ENCODE measurements at places on chromosomes 7 and 10.

GRCh38 chr10:110446954-110447608 is 50.6 kb upstream of the DUSP5 start:
- DNase-seq = no peak

- DNase-seq = no peak
These were observed 132.9 kb downstream of the LRRN3 start for GRCh38 chr7:111223802-111224253.

DNA sequence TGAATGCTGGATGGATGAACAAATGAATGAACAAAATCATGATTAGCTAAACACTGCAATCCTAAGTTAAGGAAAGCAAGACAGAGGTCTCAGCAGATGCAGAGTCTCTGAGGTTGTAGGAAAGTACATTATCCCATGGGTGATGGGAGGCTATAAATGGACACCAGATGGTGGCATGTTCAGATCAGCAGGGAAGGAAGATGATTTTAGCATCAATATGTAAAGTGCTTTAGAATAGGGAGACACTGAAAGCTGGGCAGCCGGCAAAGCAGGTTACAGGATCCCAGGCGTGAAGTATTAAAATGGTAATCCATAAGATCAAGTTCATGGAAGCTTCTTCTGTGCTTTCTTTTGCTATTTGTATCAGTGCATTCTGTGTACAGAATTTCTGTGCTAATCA is 7.9 kb upstream of the RAPGEF5 start:
- no peak for DNase-seq

DNA sequence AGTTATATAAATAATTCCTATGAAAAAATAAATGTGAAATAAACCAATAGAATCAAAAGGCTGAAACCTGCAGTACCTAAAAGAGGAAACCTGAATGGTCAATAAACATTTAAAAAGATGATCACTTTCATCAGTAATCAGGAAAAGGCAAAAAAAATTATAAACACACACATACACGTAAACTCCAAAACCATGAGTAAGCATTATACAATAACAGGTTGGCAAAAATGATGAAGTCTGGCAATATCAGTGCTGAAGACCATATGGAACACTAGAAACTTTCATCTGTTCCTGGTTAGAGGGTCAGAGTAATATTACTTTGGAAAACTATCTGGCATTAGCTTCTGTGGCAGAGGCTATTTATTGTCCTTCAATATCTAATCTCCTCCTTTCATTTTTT is 38.5 kb downstream of the PTF1A start:
- no peak for DNase-seq

DNA sequence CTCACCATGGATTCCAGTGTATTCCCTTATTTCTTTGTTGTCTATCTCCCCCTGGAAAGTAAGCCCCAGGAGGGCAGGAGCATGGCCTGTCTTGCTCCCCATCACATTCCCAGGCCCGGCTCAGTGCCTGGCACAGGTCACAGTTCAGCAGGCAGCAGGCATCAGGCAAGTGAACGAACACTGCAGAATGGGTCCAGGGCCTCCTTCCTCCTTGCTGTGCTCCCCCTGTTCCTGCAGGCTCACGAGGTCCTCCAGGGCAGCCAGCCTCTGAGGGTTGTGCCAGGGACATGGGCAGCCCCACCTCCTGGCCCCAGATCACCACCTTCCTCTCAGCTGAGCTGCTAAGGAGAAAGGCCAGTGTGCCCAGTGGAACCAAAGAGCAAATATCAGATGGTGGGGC is 41.8 kb downstream of the PDLIM1 start:
- DNase-seq = no peak

GRCh38 chr10:7403620-7404019 is 7.2 kb downstream of the SFMBT2 start:
- DNase-seq = no peak

DNA sequence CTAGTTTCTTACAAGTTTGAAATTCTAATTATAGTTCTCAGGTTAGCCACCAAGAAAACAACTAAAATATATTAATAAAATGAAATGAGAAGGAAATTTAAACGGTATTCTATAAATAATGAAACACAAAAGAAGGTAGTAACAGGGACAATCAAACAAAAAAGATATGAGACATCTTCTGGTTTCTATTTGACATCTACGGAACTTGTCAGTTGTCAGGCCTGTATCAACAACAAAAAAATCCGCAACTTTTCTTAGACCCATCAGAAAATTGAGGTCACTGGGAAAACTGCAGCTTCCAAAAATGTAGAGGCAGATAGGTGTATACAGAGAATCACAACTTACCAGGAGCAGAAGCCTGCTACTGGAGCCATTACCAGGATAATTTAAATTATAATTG is 70.6 kb downstream of the ZPBP start:
- DNase-seq = no peak

DNA sequence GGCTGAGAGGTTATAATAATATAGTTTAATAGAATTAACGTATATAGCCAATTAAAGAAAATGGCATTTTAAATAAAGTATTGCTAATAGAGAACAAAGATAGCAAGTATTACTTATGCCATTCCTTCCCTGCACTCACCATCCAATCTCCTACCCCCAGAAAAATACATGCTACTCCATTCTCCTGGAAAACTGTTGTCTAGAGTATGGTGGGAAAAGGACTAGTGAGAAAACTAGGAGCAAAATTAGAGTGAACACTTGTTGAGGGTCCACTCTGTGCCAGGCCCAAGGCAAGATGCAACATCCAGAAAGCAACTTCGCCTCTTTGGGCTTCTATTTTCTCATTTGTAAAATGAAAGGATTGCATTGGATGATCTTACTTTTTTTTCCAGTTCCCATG is 149.1 kb downstream of the CPED1 start:
- DNase-seq = no peak

DNA sequence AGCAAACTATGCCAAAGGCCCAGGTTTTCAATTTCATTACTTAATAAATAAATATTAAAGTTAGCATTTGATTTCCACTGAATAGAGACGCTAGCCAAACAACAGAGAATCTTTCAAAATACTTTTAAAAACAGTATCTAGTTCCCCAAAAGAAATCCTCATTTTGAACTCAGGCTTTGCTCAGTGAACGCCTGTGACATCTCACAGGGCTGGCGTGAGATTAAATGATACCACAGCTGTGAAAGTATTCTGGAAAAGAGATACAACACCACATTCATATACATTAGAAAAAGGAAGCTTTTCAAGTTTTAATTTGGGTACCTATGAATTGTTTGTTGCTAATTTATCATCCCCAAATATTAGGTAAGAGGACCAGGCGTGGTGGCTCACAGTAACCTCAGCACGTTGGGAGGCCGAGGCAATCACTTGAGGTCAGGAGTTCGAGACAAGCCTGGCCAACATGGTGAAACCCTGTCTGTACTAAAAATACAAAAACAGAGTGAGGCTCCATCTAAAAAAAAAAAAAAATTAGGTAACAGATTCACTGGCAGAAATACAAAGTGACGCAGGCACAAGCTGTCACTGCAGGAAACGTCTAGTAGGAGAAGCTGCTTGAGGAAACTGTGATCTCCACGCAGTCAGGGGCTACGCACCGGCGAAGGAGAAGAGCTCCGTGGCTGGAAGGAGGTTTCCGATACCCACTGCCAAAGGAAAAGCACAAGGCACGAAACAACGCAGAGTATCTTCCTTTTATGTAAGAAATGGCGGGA is 50.0 kb downstream of the AMZ1 start:
- no peak for DNase-seq

- DNase-seq = no peak
These were observed 142.7 kb downstream of the ELFN1 start for GRCh38 chr7:1812509-1813393.

GRCh38 chr10:72248468-72249151 is 25.1 kb upstream of the DDIT4 start:
- peak; percentile 6 for DNase-seq

DNA sequence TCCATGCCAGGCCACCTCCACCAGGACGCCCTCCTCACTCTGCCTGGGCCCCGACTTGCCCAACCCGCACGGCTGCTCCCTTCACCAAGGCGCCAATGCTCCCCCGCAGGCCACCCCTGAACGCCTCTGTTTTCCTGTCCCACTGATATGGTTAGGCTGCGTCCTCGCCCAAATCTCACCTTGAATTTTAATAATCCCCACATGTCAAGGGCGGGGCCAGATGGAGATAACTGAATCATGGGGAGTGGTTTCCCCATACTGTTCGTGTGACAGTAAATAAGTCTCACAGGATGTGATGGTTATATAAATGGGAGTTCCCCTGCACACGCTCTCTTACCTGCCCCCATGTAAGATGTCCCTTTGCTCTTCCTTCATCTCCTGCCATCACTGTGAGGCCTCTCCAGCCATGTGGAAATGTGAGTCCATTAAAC is 29.8 kb downstream of the RSU1 start:
- DNase-seq = no peak

DNA sequence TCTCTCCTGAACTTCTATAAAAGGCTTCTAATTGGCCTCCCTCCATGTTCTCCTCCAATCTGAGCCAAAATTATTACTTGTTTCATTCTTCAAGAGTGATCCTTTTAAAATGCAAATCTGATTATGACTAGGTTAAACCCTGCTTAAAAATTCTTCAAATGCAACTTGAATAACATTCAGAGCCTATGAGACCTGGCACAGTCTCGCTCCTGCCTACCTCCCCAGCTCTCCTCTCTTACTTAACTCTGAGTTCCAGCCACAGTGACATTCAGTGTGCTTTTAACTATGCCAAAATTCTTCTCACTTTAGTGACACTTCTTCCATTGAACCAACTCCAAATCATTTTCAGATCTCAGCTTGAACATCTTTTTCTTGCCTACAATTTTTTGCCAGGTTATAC is 68.8 kb downstream of the TMEM168 start:
- no peak for DNase-seq

- DNase-seq = no peak
These were observed 39.0 kb upstream of the PTPRZ1 start for GRCh38 chr7:121833991-121834390.

GRCh38 chr7:90595801-90596670 is at the start of gene CDK14:
CDK14 (plus strand) TSS chr7:90596321; CDS start chr7:90596628, 307 bp downstream.
- DNase-seq = peak; percentile 54

GRCh38 chr7:96596120-96596826 is 113.4 kb downstream of the SEM1 start:
- peak; percentile 99 for DNase-seq

DNA sequence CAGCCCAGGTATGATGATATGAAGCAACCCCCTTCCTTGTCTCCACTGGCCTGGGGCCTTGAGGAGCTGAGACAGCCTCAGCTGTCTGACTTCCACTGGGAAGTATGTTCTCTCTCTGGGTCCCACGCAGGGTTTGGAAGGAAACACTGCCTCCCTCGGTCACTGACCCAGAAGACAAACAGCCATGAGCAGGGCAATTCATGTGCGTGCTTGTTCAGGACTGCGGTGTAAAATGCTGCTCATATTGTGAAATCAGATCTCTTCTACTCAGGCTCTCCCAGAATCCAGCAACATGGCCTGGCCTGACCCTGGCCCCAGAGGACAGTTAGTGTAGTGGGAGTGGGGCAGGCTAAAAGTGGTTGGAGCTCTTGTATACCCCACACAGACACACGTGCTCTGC is 2.8 kb downstream of the CLCN1 start:
- DNase-seq = no peak

- DNase-seq = no peak
These were observed 27.8 kb downstream of the DIP2C start for GRCh38 chr10:661597-662222.

GRCh38 chr7:144622745-144623144 is 213.1 kb downstream of the TPK1 start:
- no peak for DNase-seq

- DNase-seq = no peak
These were observed 94.9 kb downstream of the MET start for GRCh38 chr7:116766881-116767280.

DNA sequence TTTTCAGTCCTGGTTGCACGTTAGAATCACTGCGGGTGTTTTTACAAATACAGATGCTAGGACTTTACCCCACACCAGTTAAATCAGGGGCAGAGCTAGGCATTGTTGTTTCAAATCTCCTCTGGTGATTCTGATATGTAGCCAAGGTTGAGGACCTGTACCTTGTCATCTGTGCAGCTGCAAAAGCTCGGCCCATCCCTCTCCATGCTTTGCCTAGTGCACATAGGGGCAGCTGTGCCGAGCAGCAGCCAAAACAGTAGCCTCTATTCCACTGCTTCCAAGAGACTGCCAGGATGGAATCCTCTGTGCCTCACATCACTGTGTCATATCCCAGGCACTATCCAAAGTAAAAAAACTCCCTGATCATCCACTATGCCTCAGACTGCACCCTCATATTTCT is 181.3 kb downstream of the CDK14 start:
- DNase-seq = no peak

- DNase-seq = no peak
These were observed 28.4 kb upstream of the PDLIM1 start for GRCh38 chr10:95319239-95319638.

DNA sequence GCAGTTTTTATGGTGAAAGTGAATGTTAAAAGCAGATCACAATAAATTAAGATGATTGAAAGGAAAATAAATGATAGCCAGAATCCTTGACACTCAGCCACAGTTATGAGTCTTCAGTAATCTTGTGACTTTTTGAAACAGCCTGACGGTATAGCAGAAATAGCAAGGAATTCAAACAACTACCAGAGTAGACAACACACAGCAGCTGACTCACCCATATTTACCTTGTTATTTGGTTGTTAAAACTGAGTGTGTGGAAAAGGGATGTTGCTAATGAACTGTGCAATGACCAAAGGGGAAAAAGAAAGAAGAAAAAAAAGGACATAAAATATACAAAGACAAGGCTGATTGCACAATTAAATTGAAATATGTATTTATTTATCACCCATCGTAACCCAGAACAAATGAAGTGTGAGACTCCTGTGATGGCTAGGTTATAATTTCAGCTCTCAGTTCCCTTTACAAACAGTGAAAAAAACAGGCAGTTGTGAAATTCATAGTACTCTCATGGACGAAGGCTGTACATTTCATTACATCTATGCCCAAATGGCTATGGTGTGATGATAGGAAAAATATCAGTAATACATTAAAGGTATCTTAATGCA is 1023.0 kb upstream of the SORCS1 start:
- DNase-seq = no peak

DNA sequence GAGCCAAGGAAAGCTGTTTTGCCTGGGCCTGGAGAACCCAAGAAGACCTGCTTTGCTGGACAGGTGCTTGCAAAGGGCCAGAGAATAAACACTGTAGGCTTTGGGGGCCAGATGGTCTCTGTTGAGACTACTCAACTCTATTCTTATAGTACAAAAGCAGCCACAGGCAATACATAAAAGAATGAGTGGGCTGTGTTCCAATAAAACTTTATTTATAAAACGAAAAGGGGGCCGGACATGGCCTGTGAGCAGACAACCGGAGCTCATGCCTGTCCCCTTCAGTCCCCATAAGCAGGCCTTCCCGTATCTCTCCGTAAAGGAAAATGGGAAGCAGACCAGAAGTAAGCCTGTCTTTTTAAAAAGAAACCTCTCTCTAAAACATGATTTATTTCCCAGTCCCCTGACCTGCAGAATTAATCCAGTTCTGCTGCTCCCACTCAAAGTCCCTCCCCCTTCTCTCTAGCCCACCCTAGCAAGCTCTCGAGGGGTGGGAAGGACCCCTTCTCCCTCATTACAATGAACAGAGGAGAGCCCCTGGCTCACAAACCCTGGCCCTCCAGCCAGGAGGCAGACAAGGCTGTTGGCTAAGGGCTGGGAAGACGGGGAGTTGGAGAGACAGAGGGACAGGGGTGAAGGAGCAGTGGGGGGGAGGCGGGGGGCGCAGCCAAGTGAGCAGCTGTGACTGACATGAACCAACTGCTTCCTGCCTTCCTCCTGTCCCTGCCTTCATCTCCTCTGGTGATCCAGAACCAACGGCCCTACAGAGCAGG is 177.8 kb downstream of the NEURL1 start:
- no peak for DNase-seq

Data from NCI-H774 (cell line).